Ascending aorta (tissue), 2 donors: ENCODE measurements at places on chromosomes 13 and 19.

GRCh38 chr13:60511637-60512036 is 114.6 kb downstream of the TDRD3 start:
- H3K4me1 ChIP-seq: no peaks in the 10 kb centered on the region
- no peak overlapping the region for H3K4me3 ChIP-seq
- peaks cover 7% of the 10 kb centered on the region for H3K36me3 ChIP-seq
- H3K27me3 ChIP-seq: no peaks in the 10 kb centered on the region
- no peak overlapping the region for H3K27ac ChIP-seq

DNA sequence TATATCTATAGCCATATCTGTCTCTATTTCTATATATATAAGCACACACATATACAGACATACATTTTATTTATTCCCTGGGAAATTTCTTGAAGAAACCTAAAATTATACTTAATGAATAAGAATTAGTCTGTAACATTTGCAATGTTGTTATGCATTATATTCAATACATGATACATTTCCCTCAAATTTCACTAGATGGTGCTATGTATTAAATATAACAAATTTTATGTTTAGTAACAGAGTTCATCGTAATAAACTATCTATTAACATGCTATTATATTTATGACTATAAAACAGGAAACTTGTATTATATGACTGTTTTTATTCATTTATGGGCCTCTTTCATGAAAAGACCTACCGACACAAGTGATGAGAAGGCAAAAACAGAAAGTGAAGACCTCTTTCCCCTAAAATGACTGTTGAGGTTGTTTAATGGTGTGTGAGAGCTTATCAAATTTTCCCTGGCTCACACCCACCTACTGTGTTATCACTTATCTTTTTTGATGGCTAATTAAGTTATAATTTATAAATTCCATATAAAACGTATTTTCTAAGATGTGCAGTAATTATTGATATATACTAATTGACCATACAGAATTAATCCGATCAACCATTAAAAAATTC is 881.9 kb downstream of the SLITRK6 start:
- no peak overlapping the region for H3K27ac ChIP-seq
- no peaks in the 10 kb centered on the region for H3K36me3 ChIP-seq
- DNase-seq: no peak

- peaks cover 8% of the 10 kb centered on the region for H3K4me1 ChIP-seq
- peak overlapping the region; percentile 14 for H3K4me3 ChIP-seq
- H3K27me3 ChIP-seq: no peaks in the 10 kb centered on the region
- H3K27ac ChIP-seq: no peak overlapping the region
Observed at GRCh38 chr19:15551293-15552004, 43.1 kb downstream of the CYP4F22 start.

GRCh38 chr13:113863524-113864272 is at the start of gene GAS6:
TSS of gene GAS6 (minus strand) at chr13:113864076. CDS start at chr13:113863920, 156 bp downstream.
- peak within 1 kb of the TSS; percentile 96 for H3K27ac ChIP-seq
- no peaks in the 10 kb centered on the region for H3K36me3 ChIP-seq
- H3K4me1 ChIP-seq: peaks cover 22% of the 10 kb centered on the region

GRCh38 chr13:70042193-70042592 is 65.4 kb upstream of the ATXN8OS start:
- no peak overlapping the region for H3K4me3 ChIP-seq
- no peaks in the 10 kb centered on the region for H3K4me1 ChIP-seq
- no peak overlapping the region for H3K27ac ChIP-seq
- no peaks in the 10 kb centered on the region for H3K27me3 ChIP-seq
- H3K36me3 ChIP-seq: no peaks in the 10 kb centered on the region

DNA sequence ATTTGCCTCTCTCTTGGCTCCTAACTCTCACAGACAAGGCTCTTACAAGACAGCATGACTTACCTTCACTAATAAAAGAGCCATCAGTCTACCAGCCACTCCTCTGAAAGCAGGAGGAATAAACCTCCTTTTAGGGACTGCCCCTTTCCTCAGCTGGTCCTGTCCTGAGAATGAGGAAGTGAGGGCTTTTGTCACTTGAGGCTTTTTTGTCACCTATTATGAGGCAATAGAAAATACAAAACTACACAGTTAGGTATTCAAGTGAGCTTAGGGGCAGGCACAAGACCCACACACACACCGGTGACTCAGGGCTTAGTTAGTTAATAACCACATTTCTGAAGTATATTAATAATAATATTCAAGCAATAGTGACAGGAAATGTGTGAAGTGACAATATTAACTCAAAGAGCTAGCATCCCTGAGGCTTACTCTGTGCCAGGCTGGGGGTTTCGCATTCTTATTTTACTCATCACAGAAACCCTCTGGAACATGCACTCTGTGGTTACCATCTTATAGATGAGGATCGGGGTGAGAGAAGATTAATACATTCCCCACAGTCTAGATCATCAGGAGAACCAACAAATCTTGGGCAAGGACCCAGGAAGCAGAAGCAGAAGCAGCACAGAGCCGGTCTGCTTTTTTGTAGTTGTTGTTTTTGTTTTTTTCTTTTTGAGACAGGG is 379.9 kb downstream of the LIG4 start:
- no peak for DNase-seq
- H3K4me1 ChIP-seq: no peaks in the 10 kb centered on the region
- no peaks in the 10 kb centered on the region for H3K27me3 ChIP-seq

- H3K27ac ChIP-seq: no peak overlapping the region
- no peak overlapping the region for H3K4me3 ChIP-seq
- H3K4me1 ChIP-seq: peaks cover 22% of the 10 kb centered on the region
- H3K36me3 ChIP-seq: no peaks in the 10 kb centered on the region
- H3K27me3 ChIP-seq: no peaks in the 10 kb centered on the region
Observed at GRCh38 chr13:48583859-48584311, 51.0 kb upstream of the RCBTB2 start.

DNA sequence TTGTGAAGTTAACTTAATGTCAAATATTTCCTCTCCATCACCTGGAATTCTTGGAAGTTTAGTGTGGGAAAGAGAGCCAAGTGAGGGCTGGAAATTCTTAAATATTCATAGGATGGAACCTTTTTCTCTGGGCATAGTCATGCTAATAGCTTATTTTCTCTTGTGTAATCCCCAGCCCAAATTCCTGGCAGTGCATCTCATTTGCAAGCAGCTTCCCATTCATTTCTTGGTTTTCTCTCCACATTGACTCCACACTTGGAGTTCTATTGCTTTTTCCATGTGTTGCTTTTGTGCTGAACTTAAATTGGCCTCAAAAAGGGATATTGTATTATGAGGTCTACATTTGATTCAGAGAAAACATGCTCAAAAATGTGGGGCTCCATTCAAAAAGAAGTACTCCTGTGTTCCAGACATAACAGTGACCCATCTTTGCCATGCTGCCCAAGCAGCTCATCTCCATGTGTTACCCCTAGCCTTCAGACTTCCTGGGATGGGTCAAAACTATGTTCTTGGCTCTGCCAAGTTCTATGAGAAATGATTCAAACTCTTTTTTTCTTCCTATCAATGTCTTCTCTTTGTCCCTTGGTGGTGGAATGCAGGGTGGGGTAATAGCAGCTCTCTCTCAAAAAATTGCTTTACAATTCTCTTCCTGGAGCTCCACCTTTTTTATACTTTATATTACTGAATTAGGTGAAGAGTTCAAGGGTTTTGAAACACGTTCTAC is 2471.5 kb downstream of the PCDH9 start:
- no peaks in the 10 kb centered on the region for H3K36me3 ChIP-seq
- no peaks in the 10 kb centered on the region for H3K27me3 ChIP-seq
- H3K4me1 ChIP-seq: no peaks in the 10 kb centered on the region
- DNase-seq: no peak
- no peak overlapping the region for H3K27ac ChIP-seq

DNA sequence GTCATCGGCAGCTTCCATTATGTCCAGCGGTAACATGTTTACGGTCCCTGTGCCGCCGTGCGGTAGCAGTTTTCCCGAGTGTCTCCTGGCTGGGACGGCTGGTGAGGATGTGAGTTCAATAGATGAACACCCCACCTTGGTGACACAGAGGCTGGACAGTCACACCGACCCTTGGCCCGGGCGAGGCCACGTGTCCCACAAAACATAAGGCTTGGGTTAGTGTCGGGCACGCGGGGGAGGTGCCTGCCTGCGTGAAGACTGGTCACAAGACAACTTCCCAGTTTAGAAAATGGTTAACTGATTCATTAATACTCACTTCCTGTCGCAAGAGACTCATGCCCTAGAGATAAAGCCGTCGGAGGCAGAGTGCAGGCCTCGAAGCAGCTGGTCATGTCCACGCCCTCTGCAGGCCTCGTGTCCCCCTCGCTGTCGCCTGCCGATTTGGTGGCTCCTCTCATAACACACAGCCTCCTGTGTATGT is 17.2 kb downstream of the RASA3 start:
- no peak overlapping the region for H3K4me3 ChIP-seq
- H3K4me1 ChIP-seq: peaks cover 4% of the 10 kb centered on the region
- peak overlapping the region; percentile 31 for H3K27ac ChIP-seq
- peak; percentile 70 for DNase-seq

DNA sequence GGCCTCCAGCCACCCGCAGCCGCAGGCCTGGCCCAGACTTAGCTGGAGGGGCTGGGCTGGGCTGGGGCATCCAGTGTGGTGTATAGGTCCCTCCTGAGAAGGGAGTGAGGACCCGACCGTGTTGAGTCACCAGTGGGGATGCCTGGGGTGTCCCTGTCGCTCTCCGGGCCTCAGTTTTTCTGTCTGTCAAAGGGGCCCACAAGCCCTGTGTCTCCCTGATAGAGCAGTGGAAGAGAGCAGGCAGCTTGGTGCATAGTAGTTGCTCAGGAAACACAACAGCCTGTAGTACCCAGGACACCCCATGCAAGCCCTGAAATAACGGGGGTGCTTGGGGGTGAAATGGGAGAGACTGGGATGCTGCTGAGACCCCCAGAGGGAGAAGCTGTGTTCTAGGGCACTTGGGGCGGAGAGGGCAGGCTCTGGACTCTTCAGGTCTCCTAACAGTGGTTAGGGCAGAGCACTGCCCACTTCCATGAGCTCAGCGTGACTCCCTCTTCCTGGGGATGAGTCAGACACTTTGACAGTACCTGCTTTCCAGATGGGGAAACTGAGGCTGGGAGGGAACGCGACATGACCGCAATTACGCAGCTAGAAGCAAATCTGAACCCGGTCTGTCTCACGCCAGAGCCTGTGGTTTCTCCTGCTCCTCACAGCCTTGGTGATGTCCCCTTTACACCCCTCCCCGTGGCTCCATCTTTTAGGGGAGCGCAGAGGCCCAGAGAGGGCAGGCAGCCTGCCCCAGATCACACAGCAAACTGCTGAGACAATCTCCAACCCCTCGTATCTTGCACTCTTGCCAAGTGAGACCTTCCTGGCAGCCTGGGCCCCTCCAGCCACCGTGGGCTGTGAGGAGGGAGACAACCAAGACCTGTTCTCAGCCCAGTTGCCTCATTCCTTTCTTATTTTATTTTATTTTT is 692 bp downstream of the SULT2B1 start:
- no peak overlapping the region for H3K4me3 ChIP-seq
- no peaks in the 10 kb centered on the region for H3K36me3 ChIP-seq
- no peaks in the 10 kb centered on the region for H3K4me1 ChIP-seq
- H3K27ac ChIP-seq: no peak overlapping the region

DNA sequence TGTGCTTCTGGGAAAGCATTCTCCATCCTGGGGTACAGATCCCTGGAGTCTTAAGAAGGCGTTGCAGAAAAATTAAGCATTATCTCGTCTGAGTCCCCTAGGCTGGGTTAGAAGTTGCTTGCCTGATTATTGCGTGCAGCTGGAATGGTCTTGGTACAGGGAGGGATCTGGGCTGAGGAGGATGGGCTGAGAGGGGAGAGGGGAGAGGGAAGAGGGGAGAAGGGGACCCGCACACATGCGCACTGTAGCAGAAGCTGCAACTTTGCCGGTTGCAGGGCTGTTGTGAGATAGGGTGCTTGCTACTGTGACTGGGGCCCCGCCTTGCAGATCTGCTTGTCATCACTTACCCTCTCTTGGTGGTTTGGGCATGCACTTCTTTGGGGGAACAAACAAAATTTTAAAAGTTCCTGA is 316.8 kb downstream of the DLEU7 start:
- H3K27me3 ChIP-seq: no peaks in the 10 kb centered on the region
- H3K4me3 ChIP-seq: no peak overlapping the region
- H3K4me1 ChIP-seq: peaks cover 18% of the 10 kb centered on the region

DNA sequence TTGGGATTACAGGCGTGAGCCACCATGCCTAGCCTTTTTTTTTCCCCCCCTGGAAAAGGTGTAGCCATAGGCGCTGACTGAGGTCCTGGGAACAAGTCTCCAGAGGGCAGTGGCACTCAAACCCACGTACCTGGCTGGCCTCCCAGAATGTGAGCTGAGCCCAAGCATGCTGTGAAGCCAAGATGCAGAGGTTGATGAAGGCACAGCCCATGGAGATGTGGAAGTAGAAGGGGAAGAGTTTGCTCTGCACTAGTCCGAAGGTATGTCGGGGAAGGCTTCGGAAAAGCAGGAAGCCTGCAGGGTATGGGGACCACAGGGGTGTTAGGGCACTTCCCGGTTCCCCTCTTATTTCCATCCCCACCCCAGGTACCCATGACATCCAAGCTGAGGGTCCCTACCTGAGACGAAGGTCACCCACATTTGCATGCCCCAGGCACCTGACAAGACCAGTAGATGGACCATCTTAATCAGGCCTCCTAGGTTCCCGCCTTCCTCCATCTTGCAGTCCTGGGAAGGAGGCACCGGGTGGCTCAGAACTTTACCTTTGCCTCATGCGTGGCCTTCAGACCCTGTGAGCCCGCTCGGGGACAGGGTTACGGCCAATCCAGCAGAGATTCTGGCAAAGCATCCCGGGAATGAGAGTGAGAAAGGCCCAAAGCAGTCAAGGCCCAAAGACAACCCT is 805 bp downstream of the TMEM205 start:
- no peak for DNase-seq
- H3K36me3 ChIP-seq: no peaks in the 10 kb centered on the region
- peaks cover 11% of the 10 kb centered on the region for H3K4me1 ChIP-seq

GRCh38 chr19:8367327-8368001 is 3.5 kb downstream of the ANGPTL4 start:
- H3K4me3 ChIP-seq: peak overlapping the region; percentile 50
- H3K27ac ChIP-seq: peak overlapping the region; percentile 37
- H3K36me3 ChIP-seq: peaks cover 9% of the 10 kb centered on the region
- H3K4me1 ChIP-seq: peaks cover 15% of the 10 kb centered on the region

DNA sequence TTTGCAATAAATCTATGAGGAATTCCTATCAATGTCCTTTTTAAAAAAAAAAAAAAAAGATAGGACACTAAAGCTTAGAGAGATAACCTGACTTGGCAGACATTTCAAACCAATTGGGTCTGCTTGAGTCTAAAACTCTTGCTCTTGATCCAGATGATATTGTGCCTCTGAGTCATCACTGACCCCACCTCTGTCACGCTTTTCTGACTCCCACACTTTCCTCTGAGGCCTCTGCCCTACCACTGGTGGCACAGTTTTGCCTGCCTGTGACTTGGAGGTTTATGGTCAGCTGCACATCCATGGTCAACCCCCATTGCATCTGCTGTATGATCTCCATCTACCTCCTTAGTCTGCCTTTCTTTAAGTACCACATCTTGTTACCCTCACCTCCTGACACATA is 328.7 kb downstream of the SPRY2 start:
- no peak for DNase-seq
- no peak overlapping the region for H3K27ac ChIP-seq
- no peaks in the 10 kb centered on the region for H3K4me1 ChIP-seq
- H3K27me3 ChIP-seq: no peaks in the 10 kb centered on the region

DNA sequence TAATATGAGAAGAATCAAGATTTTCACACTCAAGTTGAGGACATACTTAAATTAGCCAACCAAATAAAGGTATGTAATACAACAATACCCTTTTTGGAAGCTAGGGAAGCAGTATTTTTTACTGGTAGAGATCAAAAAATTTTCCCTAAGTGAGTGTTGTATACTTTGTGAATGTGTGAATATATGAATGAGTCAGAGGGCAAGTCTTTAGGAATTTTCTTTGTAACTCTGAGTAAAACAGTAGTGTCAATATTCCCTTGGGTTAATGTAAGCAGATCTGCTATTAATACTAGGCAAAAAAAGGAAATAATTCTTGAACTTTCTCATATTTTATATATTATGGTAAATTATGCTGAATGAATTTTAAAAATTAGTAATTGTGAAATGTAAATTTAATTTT is 1161.8 kb upstream of the MIR17HG start:
- no peaks in the 10 kb centered on the region for H3K27me3 ChIP-seq
- DNase-seq: no peak
- H3K4me1 ChIP-seq: no peaks in the 10 kb centered on the region
- no peak overlapping the region for H3K27ac ChIP-seq
- no peak overlapping the region for H3K4me3 ChIP-seq
